ENCODE measurements at places on chromosomes 13 and 19. TPM values are rescaled to one million over a fixed set of nuclear protein-coding genes. Genes with fewer than 3 reads are reported as not detected.

DNA sequence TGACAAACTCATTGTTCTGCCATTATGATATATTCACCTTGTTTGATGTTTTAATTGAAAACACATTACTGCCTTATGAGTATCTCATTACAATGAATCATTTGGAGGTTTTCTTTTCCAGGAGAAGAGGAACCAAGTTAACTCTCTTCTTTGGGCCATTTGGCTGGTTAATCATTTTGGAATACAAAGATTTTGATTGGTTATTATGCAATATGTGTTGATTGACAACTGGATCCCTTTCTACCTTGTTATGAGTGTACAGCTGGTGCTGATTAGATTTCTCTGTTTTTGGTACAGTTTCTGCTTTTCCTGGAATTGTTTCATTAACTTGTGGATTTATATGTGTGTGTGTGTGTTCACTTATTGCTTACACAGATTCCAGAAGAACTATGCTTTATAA, 49.2 kb upstream of the RGCC start:
- DNase-seq, result no peak

- DNase-seq, result no peak
Observed at GRCh38 chr13:52615812-52616211, 26.4 kb upstream of the HNRNPA1L2 start.

DNA sequence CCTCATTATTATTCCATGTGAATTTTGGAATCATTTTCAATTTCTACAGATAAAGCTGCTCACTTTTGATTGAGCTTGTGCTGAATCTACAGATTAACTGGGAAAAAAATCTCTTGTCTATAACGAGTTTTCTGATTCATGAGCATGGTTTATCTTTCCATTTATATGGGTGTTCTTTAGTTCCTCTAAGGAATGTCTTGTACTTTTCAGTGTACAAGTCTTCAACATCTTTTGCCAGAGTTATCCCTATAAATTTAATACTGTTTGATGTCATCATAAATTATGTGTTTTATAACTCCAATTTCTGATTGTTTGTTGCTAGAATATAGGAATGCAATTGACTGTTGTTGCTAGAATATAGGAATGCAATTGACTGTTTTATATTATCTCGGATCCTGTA, 533.8 kb downstream of the OLFM4 start:
- no peak for DNase-seq

DNA sequence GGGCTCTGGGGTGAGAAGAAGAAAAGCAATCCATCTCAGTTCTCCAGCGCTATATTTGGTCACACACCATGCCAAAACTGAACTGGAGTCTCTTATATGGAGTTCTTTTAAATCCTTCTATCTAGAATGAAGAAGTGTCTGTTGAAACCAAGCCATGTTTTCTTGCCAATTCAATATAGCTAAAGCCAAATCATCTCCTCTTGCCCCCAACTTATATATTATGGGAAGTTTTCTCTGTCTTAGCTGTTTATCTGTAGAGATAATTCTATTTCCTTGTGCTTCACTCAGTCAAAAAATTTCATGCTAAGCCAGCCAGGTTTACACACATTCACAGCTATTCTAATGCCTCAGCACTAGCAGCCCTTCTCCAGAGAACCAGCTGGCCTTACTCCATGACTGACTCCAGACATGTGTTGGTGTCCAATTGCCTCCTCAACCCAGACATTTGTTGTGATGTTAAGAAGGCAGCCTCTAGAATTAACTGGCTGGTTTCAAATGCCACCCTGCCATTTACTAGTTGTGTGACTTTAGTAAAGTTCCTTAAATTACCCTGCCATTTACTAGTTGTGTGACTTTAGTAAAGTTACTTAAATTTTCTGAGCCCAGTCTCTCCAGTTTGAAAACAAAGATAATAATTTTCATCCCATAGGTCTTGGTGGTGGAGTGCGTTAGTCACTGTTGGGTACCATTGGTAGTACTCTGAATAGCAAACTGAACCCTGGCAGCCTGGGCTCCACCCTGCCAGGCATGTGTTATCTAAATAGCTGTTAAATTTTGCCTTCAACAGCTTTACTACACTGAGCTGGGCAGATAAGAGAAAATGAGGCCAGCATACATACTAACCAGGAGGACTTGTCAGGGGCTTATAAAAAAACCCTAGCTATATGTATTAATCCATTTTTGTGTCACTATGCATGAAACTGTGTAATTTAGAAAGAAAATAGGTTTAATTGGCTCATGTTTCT, 525.1 kb downstream of the LMO7 start:
- no peak for DNase-seq

GRCh38 chr13:114194853-114195252, 15.8 kb downstream of the CFAP97D2 start:
- no peak for DNase-seq

DNA sequence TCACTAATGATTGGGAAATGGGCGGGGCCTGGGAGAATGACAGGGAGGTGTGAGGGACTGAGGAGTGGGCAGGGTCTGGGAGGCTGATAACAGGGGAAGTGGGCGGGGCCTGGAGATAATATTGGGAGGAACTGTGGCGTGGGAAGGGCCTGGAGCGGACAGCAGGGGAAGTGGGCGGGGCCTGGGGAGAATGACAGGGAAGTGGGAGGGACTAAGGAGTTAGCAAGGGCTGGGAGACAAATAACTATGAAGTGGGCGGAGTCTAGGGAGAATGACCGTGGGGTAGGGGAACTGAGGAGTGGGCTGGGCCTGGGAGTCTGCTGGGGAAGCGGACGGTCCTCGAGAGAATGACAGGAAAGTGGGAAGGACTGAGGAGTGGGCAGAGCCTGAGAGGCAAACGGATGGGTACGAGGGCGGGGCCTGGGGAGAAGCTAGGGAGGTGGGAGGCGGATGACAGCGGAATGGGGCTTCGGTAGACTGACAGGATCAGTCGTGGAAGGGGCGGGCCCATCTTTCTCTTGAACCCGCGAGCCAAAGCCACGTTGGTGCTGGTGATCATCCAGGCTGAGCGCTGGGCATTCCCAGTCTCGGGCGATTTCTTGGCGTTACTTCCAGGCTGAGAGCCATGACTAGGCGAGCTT, 14.0 kb upstream of the TUBB4A start:
- peak; percentile 82 for DNase-seq

- no peak for DNase-seq
Observed at GRCh38 chr19:31675193-31675913, 326.1 kb upstream of the TSHZ3 start.

DNA sequence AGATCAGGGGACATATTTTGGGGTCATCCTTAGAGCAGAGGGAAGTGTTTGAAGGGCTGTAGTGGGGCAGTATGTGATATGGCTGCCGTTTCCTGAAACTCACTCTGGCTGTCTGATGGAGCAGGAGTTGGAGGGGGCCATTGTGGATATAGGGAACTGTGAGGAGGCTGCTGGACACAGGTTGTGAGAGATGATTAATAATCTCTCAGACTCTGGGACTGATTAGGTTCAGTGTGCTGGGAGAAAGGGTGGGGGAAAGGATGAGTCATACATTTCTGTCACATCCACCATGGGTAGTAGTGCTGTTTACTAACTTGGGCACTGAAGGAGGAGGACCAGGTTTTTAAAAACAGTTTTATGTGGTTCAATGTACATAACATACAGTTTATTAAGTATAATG, 4.8 kb downstream of the B3GLCT start:
- DNase-seq, result no peak

- no peak for DNase-seq
Observed at GRCh38 chr19:19185853-19186740, 5.9 kb downstream of the BORCS8 start.

The CBY2 gene
- not detected for total RNA-seq

The GPR4 gene
- total RNA-seq, result not detected

The PINLYP gene
- total RNA-seq, result 6.0 TPM

The GADD45B gene
- total RNA-seq, result 31.1 TPM

The KLC3 gene
- 12.8 TPM for total RNA-seq

The KLK6 gene
- 5.5 TPM for total RNA-seq

The ZNF304 gene
- total RNA-seq, result 12.1 TPM

The CRYL1 gene
- total RNA-seq, result 20.2 TPM
